Uterus (tissue), 4 donors: ENCODE measurements at places on chromosomes 4 and X. TPM values are rescaled to one million over a fixed set of nuclear protein-coding genes. Genes with fewer than 3 reads are reported as not detected.

The CENPI gene
- total RNA-seq: 24.7 TPM

The SOD3 gene
- 75.0 TPM for total RNA-seq

The LUZP4 gene
- not detected for total RNA-seq

The TLR3 gene
- 8.6 TPM for total RNA-seq

The SLC26A1 gene
- total RNA-seq: not detected

The RRH gene
- total RNA-seq: not detected

The FANCB gene
- total RNA-seq: 2.9 TPM

The TLR10 gene
- total RNA-seq: 2.0 TPM

The KLB gene
- total RNA-seq: 0.21 TPM
